SJSA1 (cell line): ENCODE measurements at places on chromosomes 1 and 21. TPM values are rescaled to one million over a fixed set of nuclear protein-coding genes. Genes with fewer than 3 reads are reported as not detected.

Gene MTARC1
- not detected in 2 replicates for total RNA-seq

Gene GRHL3
- total RNA-seq: not detected in 2 replicates

GRCh38 chr1:8541961-8542521 is 224.1 kb downstream of the SLC45A1 start:
- H3K27ac ChIP-seq: no peak overlapping the region
- H3K4me3 ChIP-seq: no peak overlapping the region
- no peaks in the 10 kb centered on the region; the same call in 1 of the 2 replicates for H3K36me3 ChIP-seq
- H3K4me1 ChIP-seq: peaks cover 15% of the 10 kb centered on the region

- DNase-seq: no peak
- H3K4me1 ChIP-seq: no peaks in the 10 kb centered on the region
- no peak overlapping the region for H3K4me3 ChIP-seq
- no peaks in the 10 kb centered on the region for H3K27me3 ChIP-seq
- no peak overlapping the region for H3K27ac ChIP-seq
Observed at GRCh38 chr1:81920245-81920740, 119.6 kb downstream of the ADGRL2 start.

- H3K27ac ChIP-seq: no peak overlapping the region
- DNase-seq: no peak
- H3K27me3 ChIP-seq: peaks cover 2% of the 10 kb centered on the region; the same call in 1 of the 2 replicates
- H3K4me1 ChIP-seq: peaks cover 13% of the 10 kb centered on the region
- H3K4me3 ChIP-seq: no peak overlapping the region
Observed at GRCh38 chr1:7553042-7553690, 217.9 kb upstream of the VAMP3 start.

DNA sequence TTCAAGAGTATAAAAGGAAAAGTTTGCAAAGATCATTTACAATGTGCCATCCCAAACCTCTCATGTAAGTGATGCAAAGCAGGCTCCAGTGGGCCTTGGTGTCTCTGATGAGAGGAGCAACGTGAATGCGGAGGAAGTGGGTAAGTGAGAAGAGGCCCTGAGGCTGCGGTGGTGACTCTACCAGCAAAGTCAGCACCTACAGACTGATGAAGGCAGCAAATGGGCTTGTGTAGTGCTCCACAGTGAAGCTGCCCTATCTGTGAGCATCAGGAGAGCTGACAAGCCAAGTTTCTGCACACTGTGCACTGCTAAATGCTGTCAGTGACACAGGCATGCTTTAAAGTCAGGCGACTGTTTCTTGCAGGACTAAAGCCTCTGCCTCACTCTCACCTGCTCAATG is 15.6 kb upstream of the RAP1A start:
- no peak overlapping the region for H3K27ac ChIP-seq
- peaks cover 15% of the 10 kb centered on the region for H3K4me1 ChIP-seq
- no peaks in the 10 kb centered on the region for H3K27me3 ChIP-seq
- no peak overlapping the region for H3K4me3 ChIP-seq
- no peaks in the 10 kb centered on the region for H3K36me3 ChIP-seq
